Fibroblast of skin of abdomen (primary cell): ENCODE measurements at places on chromosomes 1 and 21.

GRCh38 chr1:40067023-40067422 lies 26.5 kb downstream of the CAP1 start:
- no peak for DNase-seq

GRCh38 chr21:38429011-38429410 lies 69.3 kb downstream of the ERG start:
- DNase-seq: no peak

DNA sequence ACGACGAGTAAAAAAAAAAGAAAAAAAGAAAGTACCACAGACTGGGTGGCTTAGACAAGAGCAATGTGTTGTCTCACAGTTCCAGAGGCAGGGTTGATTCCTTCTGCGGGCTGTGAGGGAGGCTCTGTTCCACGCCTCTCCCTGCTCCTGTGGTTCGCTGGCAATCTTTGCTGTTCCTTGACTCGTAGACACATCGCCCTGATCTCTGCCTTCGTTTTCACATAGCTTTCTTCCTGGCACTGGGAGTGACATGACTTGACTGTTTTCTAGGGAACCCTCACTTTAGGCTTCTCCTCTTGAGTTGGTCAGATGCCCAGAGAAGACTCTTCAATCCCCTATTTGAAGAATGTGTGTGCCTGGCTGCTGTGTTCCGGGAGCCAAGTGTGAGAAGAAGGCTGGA lies 133.6 kb downstream of the TM2D1 start:
- no peak for DNase-seq

- peak; percentile 81 for DNase-seq
These were observed 356.8 kb upstream of the B3GALT2 start for GRCh38 chr1:193543259-193543658.

DNA sequence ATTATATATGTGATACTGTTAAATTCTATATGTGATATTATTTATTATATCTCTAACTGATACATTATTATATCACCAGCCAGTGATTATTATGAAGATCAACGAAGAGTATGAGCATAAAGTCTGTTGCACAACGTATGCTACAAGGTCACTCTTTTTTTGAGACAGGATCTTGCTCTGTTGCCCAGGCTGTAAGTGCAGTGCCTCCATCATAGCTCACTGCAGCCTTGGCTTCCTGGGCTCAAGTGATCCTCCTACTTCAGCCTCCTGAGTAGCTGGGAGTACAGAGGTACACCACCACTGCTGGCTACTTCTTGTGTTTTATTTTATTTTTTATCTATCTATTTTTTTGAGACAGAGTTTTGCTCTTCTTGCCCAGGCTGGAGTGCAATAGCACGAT lies 14.0 kb upstream of the EPHB2 start:
- no peak for DNase-seq

GRCh38 chr1:208007319-208007937 lies 96.5 kb upstream of the CD34 start:
- no peak for DNase-seq

DNA sequence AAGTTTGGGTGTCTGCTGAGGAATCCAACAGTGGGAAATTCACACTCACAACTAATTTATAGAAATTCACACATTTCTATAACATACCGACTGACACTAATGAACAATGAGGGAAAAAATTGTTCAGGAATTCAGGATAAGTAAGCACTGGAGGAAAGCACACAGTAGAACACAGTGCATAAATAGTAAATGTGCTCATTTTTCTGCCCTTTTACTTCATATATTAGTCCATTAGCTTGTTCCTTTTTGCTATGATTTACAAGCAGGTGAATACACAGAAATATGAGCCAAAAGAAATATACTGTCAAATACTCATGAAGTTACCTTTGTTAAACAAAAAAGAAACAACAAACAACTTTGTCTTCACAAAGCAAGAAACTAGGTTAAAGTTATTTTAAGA lies 11.3 kb downstream of the NRIP1 start:
- no peak for DNase-seq

- DNase-seq: no peak
These were observed 207.2 kb downstream of the PBX1 start for GRCh38 chr1:164765992-164766720.
